ENCODE measurements at places on chromosomes 7 and 10. TPM values are rescaled to one million over a fixed set of nuclear protein-coding genes. Genes with fewer than 3 reads are reported as not detected.

The ST8SIA6 gene
- total RNA-seq: not detected

- H3K27me3 ChIP-seq: no peaks in the 10 kb centered on the region
- no peak for DNase-seq
Measured at GRCh38 chr10:11285171-11285570, 267.5 kb downstream of the CELF2 start.

DNA sequence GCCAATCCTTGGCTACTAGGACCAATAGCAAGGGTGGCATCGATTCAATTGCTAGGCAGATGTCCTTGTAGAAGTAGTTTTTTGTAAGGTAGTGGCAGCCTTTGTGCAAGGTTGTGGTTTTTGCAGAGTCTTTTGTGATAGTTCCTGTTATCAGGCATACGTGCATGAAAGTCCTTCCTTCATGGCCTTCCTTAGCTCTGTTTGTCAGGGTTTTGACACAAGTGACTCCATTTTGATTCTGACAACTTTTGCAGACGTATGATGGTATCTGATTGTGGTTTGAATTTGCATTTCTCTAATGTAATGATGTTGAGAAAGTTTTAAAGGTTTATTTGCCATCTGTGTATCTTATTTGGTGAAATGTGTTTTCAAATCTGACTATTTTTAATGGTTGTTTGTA is 71.8 kb upstream of the SYPL1 start:
- no peaks in the 10 kb centered on the region for H3K4me1 ChIP-seq
- no peaks in the 10 kb centered on the region for H3K36me3 ChIP-seq
- no peak overlapping the region for H3K27ac ChIP-seq
- H3K27me3 ChIP-seq: no peaks in the 10 kb centered on the region
- no peak for DNase-seq

GRCh38 chr7:19410691-19411090 is 265.5 kb upstream of the FERD3L start:
- H3K27ac ChIP-seq: no peak overlapping the region
- H3K36me3 ChIP-seq: no peaks in the 10 kb centered on the region
- H3K4me3 ChIP-seq: no peak overlapping the region
- no peaks in the 10 kb centered on the region for H3K4me1 ChIP-seq
- no peak for DNase-seq

DNA sequence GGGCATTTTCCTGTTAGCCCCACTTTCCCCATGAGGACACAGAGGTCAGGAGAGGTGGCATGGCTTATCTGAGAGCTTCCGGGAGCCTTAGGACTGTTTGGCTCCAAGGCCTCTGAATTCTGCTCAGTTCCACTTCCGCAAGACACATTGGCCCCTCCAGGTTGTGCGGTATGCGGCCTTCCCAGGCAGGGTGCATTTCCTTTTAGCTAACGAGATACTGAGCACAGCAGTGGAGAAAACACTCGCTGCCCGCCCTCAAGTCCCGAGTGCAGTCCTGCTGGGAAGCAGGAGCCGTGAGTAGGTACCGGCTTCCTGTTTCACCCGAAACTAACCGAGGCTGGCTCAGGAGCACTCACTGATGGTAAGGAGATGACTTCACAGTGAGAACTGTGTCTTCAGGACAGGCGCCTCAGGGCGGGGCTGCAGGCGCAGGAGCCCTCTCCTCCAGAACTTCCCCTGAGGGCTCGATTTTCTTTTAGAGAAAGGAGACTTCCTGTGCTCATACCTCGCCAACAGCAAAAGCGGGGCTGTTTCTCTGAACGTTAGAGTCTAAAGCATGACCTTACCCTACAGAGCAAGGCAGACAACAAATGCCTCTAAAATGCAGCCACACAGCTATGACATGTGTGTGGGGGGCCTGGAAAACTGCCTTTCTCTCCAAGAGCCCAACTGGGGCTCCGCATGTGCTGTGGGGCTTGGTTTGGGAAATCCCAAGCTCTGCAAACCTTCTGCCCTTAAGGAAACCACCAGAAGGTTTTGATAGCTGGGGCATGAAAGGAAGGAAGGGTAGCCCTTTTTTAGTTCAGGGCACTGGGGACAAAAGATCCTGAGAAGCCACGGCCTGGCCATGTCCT is 25.9 kb downstream of the RGS10 start:
- H3K36me3 ChIP-seq: peaks cover 9% of the 10 kb centered on the region
- peak overlapping the region; percentile 70 for H3K27ac ChIP-seq
- DNase-seq: no peak
- peaks cover 23% of the 10 kb centered on the region for H3K4me1 ChIP-seq
- H3K27me3 ChIP-seq: no peaks in the 10 kb centered on the region

The MYO1G gene
- total RNA-seq: 0.11 TPM

DNA sequence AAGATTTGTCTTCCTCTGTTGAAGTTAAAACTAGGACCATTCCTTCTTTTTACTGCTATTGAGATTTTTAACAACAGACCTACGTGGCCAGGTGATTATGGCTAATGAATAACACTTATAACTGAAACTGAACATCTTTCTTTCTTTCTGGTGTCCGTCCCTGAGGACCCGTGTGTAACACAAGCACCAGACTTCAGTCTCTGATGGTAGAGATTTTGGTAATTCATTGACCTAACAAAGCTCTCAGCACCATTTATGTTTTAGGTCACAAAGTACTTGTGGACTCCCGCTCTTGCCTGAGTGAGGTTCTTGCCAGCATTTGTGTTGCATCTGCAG is 40.4 kb upstream of the TMEM229A start:
- no peak for DNase-seq
- H3K27me3 ChIP-seq: peaks cover 18% of the 10 kb centered on the region
- H3K36me3 ChIP-seq: no peaks in the 10 kb centered on the region
- peaks cover 11% of the 10 kb centered on the region for H3K4me1 ChIP-seq
- H3K27ac ChIP-seq: no peak overlapping the region
- H3K4me3 ChIP-seq: peak overlapping the region; percentile 8

The NCOA4 gene
- 116 TPM for total RNA-seq

- H3K27me3 ChIP-seq: no peaks in the 10 kb centered on the region
- peak; percentile 67 for DNase-seq
- no peaks in the 10 kb centered on the region for H3K36me3 ChIP-seq
Measured at GRCh38 chr10:59585046-59585700, 124.5 kb downstream of the SLC16A9 start.

GRCh38 chr7:76165106-76165972 is 36.4 kb upstream of the SRRM3 start:
- H3K4me3 ChIP-seq: no peak overlapping the region
- H3K27me3 ChIP-seq: no peaks in the 10 kb centered on the region
- H3K4me1 ChIP-seq: no peaks in the 10 kb centered on the region
- no peak overlapping the region for H3K27ac ChIP-seq

DNA sequence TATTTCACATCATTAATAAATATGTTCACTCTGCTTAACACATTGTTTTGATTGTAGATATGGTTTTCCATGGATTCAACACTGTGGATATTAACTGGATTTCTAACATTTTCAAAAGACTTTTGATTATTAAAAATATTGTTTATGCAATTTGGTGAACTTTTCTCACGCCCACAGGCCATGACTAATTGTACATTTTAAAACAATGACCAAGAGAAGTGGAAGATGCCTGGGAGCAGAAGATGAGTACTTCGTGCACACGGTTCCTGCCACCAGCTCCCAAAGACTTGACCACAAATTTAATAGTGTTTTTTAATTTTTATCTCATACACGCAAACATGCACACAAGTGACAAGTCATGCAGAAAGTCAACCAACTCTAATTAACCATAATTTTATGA is 451.0 kb upstream of the ADARB2 start:
- DNase-seq: no peak
- H3K4me3 ChIP-seq: no peak overlapping the region
- no peaks in the 10 kb centered on the region for H3K27me3 ChIP-seq

GRCh38 chr7:43249823-43250145 is 137.3 kb downstream of the HECW1 start:
- no peak for DNase-seq
- no peak overlapping the region for H3K27ac ChIP-seq
- H3K4me3 ChIP-seq: no peak overlapping the region
- H3K27me3 ChIP-seq: no peaks in the 10 kb centered on the region
- peaks cover 5% of the 10 kb centered on the region for H3K4me1 ChIP-seq
- H3K36me3 ChIP-seq: no peaks in the 10 kb centered on the region

GRCh38 chr10:955820-956217 is 24.3 kb upstream of the LARP4B start:
- H3K4me1 ChIP-seq: no peaks in the 10 kb centered on the region
- no peak overlapping the region for H3K27ac ChIP-seq
- H3K27me3 ChIP-seq: peaks cover 4% of the 10 kb centered on the region
- H3K36me3 ChIP-seq: no peaks in the 10 kb centered on the region
- H3K4me3 ChIP-seq: no peak overlapping the region

The VTI1A gene
- 33.5 TPM for total RNA-seq

GRCh38 chr10:47048526-47048905 is 137.3 kb downstream of the PTPN20 start:
- H3K27ac ChIP-seq: no peak overlapping the region
- peaks cover 2% of the 10 kb centered on the region for H3K27me3 ChIP-seq
- H3K4me1 ChIP-seq: no peaks in the 10 kb centered on the region
- H3K4me3 ChIP-seq: no peak overlapping the region
- H3K36me3 ChIP-seq: no peaks in the 10 kb centered on the region

DNA sequence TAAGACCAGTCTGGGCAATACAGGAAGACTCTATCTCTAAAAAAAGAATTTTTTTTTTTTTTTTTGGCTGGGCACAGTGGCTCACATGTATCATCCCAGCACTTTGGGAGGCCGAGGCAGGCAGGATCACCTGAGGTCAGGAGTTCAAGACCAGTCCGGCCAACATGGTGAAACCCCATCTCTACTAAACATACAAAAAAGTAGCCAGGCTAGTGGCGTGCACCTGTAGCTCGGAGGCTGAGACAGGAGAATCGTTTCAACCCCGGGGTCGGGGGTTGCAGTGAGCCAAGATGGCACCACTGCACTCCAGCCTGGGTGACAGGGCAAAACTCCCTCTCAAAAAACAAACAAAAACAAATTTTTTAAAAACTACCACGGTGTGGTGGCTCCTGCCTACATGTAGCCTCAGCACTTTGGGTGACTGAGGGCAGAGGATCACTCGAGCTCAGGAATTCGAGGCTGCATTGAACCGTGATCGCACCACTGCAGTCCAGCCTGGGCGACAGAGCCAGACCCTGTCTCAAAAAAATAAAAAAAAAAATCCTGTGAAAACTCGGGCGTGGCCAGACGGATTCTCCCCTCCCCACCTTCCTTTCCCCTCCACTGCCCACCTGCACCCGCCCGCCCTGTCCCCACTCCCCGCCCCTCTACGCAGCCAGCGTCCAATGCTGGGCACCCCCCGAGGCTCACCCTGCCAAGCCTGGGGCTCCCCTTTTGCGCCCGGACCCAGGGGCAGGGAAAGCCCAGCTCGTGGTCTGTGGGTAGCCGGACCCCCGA is 745 bp upstream of the ORAI2 start:
- DNase-seq: no peak
- peaks cover under 1% of the 10 kb centered on the region for H3K36me3 ChIP-seq
- no peaks in the 10 kb centered on the region for H3K27me3 ChIP-seq
- no peak overlapping the region for H3K27ac ChIP-seq
- H3K4me1 ChIP-seq: peaks cover 8% of the 10 kb centered on the region

DNA sequence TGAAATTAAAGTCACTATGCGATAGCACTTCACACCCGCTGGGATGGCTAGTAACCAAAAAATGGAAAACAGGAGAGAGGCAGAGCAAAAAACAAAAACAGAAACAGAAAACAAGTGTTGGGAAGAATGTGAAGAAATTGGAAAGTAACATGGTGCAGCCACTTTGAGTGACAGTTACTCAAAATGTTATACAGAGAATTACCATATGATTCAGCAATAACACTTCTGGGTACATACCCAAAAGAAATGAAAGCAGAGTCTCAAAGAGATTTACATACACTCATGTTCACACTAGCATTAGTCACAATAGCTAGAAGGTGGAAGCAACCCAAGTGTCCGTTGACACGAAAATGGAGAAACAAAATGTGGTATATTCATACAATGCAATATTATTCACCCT is 88.6 kb upstream of the KCNIP2 start:
- no peak overlapping the region for H3K4me3 ChIP-seq
- H3K27ac ChIP-seq: no peak overlapping the region
- H3K27me3 ChIP-seq: no peaks in the 10 kb centered on the region
- DNase-seq: no peak
- H3K36me3 ChIP-seq: no peaks in the 10 kb centered on the region
- no peaks in the 10 kb centered on the region for H3K4me1 ChIP-seq

DNA sequence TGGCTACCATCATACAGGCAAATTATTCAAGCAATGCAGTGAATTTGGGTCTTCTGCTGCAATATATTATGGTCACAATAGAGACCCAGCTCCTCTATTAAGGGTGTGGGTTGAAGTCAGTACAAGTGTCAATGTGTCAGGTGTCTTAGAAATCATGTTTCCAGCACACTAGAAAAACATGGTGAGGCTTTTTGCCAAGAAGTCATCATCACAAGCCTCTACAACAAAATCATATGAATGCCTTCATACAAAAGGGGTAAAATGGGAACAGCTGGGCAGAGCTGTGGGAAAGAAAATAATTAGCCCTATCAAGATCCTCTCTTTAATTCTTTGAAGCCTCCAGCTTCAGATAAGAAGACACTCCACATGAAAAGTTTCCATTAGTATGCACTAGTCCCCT is 37.2 kb downstream of the FAM13C start:
- H3K27ac ChIP-seq: no peak overlapping the region
- no peaks in the 10 kb centered on the region for H3K27me3 ChIP-seq
- DNase-seq: no peak
- no peaks in the 10 kb centered on the region for H3K4me1 ChIP-seq
- H3K4me3 ChIP-seq: no peak overlapping the region

The DNAH11 gene
- 0.43 TPM for total RNA-seq

DNA sequence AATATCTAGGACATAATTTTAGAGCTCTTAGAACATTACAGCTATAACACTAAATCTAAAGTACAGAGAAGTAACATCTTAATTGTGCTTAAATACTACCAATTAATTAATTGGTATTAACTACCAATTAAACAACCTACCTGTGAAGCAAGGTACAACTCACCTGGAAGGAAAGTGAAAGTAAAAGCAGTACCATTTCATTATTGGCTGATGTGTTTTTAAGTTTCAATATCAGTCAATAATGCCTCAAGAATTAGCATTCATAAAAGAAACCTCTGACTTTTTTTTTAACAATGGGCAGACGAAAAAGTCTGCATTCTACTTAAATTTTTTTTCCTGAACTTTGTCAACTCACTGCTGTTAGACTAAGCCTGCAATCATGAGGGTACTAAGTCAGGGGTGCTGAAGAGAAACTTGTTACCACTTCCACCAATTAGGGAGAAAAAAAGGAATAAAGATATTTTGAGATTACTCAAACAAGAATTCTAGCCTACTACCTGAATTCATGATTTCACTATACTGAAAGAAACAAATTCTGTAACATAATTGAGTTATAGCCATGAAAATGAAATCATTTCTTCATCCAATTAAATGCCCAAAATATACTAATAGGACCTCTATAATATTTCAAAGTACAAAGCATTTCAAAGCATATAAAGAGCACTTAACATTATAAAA is 19.9 kb downstream of the UPF2 start:
- DNase-seq: no peak
- H3K4me1 ChIP-seq: no peaks in the 10 kb centered on the region
- no peaks in the 10 kb centered on the region for H3K27me3 ChIP-seq
- peaks cover 8% of the 10 kb centered on the region for H3K36me3 ChIP-seq
- H3K27ac ChIP-seq: no peak overlapping the region
- H3K4me3 ChIP-seq: no peak overlapping the region

The SPDYE5 gene
- total RNA-seq: not detected

The TPST1 gene
- total RNA-seq: 40.2 TPM

- DNase-seq: no peak
- no peaks in the 10 kb centered on the region for H3K27me3 ChIP-seq
- H3K27ac ChIP-seq: peak overlapping the region; percentile 74
- H3K4me1 ChIP-seq: peaks cover 74% of the 10 kb centered on the region
Measured at GRCh38 chr10:5547931-5548660, 23.3 kb downstream of the CALML3 start.

- peaks cover 7% of the 10 kb centered on the region for H3K4me1 ChIP-seq
- no peaks in the 10 kb centered on the region for H3K36me3 ChIP-seq
- no peak overlapping the region for H3K27ac ChIP-seq
- H3K4me3 ChIP-seq: no peak overlapping the region
Measured at GRCh38 chr7:101386558-101387231, 24.0 kb downstream of the COL26A1 start.

Data from astrocyte (in vitro differentiated cells and primary cell).